Esophagus squamous epithelium (tissue), 5 donors: ENCODE measurements at places on chromosomes 4 and X.

GRCh38 chrX:154123241-154124219, 20.5 kb upstream of the OPN1LW start:
- DNase-seq, result no peak

DNA sequence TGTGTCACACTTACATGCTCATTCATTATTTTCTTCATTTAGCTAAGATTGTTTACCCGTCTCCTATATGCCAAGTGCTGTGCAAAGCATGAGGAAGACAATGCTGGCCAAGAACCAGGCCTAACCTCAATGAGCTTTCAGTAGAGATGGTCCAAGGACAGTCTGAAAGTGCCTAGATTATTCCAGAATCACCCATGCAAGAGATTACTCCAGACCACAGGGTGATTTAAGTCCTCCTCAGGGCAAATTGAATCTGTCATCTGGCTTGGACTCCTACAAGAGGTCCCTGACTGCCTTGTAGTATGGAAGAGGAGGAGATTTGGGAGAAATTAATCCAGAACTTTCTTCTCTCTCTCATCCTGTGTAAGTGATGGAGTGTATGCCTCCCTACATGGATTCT, 99.4 kb upstream of the NDP start:
- DNase-seq, result no peak

DNA sequence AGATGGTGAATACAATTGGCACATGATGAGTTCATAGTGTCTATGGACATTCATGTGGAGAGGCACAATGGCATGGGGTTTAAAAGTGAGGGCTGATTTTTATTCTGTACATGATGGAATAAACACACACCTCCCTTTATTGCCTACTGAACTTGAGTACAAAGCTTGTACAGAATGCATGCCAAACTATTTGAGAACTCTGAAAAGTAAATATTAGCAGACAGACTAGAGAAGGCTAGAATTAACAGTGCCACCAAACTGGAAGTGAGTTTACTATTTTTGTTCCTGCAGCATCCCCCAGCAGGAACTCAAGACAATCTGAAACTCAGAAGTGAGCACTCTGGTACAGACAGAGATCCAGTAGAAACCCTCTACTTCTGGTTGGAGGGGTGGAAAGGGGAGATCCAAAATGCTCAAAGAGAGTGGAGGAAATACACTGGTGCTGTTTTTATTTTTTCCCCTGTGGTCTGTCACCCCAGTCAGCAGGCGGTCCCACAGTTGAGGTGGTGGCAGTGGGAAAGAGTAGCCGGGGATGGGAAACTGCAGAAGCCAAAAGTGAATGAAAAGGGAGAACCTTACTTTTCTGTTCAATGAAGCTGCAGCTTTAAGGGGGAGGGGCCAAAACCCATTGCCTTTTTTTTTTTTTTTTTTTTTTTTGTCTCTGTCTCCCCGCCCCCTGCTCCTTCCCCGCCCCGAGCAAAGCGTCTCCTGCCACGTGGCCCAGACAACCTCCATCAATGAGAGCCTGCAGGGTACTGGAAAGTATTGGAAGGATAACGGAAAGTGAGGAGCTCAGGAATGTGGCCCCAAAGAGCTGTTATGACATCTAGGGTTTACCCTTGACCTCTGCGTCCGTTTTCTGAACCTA, 20.5 kb downstream of the AKAP4 start:
- DNase-seq, result no peak

DNA sequence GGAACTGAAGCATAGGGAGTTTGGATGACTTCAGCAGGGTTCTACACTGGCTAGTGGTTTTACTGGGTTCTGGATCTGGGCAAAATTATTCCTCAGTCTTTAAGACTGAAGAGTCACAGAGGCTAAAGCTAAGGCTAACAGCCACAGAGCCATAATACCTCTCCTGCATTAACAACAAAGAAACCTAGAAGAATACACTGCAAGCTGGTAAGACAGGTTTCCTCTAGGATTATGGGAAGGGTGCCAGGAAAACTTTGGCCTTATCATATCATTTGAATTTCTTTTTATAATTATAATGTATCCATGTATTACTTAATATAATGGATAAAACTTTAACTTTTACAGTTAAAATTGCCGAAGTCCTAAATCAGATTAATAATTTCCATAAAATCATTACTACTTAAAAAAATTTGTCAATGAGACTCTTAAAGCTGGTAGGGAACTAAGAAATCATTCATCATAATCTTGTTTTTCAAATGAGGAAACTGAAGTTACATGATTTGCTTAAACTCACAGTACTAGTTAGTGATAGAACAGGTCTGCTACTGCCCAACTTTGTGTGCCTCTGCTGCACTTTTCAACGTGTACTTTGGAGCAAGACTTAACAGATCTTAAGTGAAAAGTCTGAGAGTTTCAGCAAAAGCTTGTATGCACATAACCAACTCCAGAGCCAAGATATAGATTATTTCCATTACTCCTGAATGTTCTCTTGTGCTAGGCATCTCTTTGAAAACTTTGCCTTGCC, 24.2 kb upstream of the PGRMC2 start:
- no peak for DNase-seq

DNA sequence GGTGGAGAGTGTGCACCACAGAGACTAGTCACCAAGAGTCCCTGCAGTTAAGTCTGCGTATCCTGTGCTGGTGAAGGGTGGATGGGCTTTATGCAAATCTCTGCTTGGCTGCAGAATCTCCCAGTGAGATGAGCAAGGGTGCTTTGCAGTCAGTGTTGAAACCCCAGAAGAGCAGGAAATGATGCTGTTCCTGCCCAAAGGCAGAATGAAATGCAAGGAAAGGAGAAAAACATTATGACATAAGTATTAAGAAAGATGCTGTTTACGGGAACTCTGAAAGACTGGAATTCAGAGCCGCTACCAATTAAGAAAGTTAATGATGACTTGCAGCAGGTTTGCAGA, 25.4 kb upstream of the ACSL1 start:
- DNase-seq, result no peak
